ENCODE measurements at places on chromosomes 5 and 9. TPM values are rescaled to one million over a fixed set of nuclear protein-coding genes. Genes with fewer than 3 reads are reported as not detected.
A peak's percentile ranks its signal among the peaks of the same experiment; 100 is the strongest.

Gene CCDC180
- total RNA-seq: 15.1 TPM

Gene C7
- not detected for total RNA-seq

Gene ENTREP1
- not detected for total RNA-seq

GRCh38 chr9:73151653-73152542, at the start of gene ANXA1:
Gene ANXA1 (plus strand): TSS chr9:73151865. CDS start chr9:73158536, 6,671 bp downstream.
- H3K4me1 ChIP-seq: peaks cover 14% of the 10 kb centered on the region
- H3K4me3 ChIP-seq: peak within 1 kb of the TSS; percentile 54
- H3K36me3 ChIP-seq: peaks cover 4% of the 10 kb centered on the region
- H3K27ac ChIP-seq: peak within 1 kb of the TSS; percentile 76

GRCh38 chr5:115180165-115180709, 10.5 kb upstream of the TRIM36 start:
- H3K27me3 ChIP-seq: peaks cover 76% of the 10 kb centered on the region
- peak; percentile 41 for DNase-seq
- H3K4me3 ChIP-seq: peak overlapping the region; percentile 47

GRCh38 chr5:180810959-180811622, 8.5 kb upstream of the MGAT1 start:
- peak overlapping the region; percentile 97 for H3K27ac ChIP-seq
- H3K4me3 ChIP-seq: peak overlapping the region; percentile 76
- peaks cover 47% of the 10 kb centered on the region for H3K4me1 ChIP-seq
- DNase-seq: no peak
- no peaks in the 10 kb centered on the region for H3K36me3 ChIP-seq
- H3K27me3 ChIP-seq: no peaks in the 10 kb centered on the region

GRCh38 chr5:143174714-143175398, 228.6 kb downstream of the NR3C1 start:
- no peaks in the 10 kb centered on the region for H3K4me1 ChIP-seq
- H3K27ac ChIP-seq: no peak overlapping the region
- no peak overlapping the region for H3K4me3 ChIP-seq
- peaks cover 4% of the 10 kb centered on the region for H3K36me3 ChIP-seq

DNA sequence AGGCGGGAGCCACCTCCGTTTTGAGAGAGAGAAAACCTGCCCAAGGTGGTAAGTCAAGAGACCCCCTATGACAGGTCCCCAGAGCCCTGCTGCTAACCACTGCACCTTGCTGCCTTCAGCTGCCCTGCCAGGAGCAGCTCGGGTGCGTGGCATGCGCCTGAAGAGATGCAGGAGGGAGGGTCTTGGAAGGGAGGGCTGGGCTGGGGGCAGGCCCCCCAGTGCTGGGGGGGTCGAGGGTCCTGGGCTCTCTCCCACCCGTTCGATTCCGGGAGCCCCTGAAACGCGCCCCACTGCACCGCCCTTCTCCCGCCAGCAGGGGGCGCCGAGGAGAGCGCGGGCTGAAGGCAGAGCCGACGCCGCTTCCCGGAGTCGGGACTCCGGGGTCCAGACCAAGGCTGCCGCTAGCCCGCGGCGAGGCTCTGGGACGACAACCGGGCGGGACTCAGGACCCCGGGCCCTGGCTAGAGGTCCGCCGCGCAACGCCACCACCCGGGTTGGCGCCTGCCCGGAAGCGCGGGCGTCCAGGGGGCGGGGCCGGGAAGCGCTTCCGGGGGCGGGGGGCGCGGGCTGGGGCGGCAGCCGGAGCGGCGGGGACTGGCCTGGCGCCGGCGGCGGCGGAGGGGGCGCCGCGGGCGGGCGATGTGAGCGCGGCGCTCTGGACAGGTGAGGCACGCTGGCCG, at the start of gene ZBTB34:
TSS of gene ZBTB34 (plus strand) at position 563 of the 680 bp plus-strand sequence. CDS start 18,761 bp downstream, outside the sequence.
- H3K36me3 ChIP-seq: peaks cover 6% of the 10 kb centered on the region
- H3K4me1 ChIP-seq: peaks cover 24% of the 10 kb centered on the region
- H3K27ac ChIP-seq: peak within 1 kb of the TSS; percentile 77
- peak within 1 kb of the TSS; percentile 65 for H3K4me3 ChIP-seq

DNA sequence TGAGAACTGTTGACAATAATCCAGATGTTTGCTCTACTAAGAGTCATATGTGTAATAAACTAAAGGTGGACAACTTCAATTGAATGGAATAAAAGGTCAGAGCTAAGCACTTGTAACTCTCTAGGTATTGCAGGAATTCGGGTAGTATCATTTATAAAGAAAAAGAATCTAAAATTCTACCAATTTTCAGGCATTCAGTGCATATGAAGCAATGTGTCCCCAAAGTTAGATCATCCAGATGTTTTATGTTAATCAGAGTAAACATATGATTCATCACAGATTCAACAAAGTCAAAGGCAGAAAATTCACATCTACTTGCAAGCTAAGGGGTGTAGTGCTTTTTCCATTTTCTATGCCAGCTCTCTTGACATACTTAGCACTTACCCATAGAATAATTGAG, 477.1 kb downstream of the PDE4D start:
- H3K4me3 ChIP-seq: no peak overlapping the region
- no peak for DNase-seq
- no peaks in the 10 kb centered on the region for H3K4me1 ChIP-seq
- no peaks in the 10 kb centered on the region for H3K36me3 ChIP-seq

DNA sequence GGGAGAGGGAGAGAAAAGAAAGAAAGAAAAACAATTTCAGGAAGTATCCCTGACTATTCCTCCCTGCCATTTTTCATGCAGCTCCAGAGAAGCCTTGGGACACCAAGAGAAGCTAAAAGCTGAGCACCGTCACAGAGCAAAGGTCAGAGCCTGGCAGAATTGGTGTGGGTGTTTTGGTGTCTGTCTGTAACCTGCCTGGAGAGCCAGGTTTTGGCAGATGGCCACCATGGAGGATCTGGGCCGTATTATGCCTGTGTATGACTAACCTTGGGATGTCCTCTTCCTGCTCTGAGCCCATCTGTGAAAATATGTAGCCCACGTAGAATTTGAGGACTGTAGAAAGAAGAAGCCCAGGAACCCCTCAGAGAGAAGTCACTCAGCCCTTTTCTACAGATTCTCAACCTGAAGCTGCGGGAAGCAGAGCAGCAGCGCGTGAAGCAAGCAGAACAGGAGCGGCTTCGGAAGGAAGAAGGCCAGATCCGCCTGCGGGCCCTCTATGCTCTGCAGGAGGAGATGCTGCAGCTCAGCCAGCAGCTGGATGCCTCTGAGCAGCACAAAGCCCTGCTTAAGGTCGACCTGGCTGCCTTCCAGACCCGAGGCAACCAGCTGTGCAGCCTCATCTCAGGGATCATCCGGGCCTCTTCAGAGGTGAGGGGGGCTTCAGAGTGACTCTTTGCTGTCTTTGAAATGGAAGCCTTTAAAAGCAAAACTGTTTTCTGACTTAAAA, 18.8 kb downstream of the GLE1 start:
- H3K4me1 ChIP-seq: no peaks in the 10 kb centered on the region
- DNase-seq: peak; percentile 15
- H3K27ac ChIP-seq: no peak overlapping the region
- peaks cover 63% of the 10 kb centered on the region for H3K36me3 ChIP-seq
- no peaks in the 10 kb centered on the region for H3K27me3 ChIP-seq

GRCh38 chr5:109998208-109998607, 308.5 kb downstream of the MAN2A1 start:
- no peak overlapping the region for H3K27ac ChIP-seq
- no peaks in the 10 kb centered on the region for H3K27me3 ChIP-seq
- H3K4me1 ChIP-seq: no peaks in the 10 kb centered on the region
- DNase-seq: no peak
- H3K4me3 ChIP-seq: no peak overlapping the region
- H3K36me3 ChIP-seq: no peaks in the 10 kb centered on the region

DNA sequence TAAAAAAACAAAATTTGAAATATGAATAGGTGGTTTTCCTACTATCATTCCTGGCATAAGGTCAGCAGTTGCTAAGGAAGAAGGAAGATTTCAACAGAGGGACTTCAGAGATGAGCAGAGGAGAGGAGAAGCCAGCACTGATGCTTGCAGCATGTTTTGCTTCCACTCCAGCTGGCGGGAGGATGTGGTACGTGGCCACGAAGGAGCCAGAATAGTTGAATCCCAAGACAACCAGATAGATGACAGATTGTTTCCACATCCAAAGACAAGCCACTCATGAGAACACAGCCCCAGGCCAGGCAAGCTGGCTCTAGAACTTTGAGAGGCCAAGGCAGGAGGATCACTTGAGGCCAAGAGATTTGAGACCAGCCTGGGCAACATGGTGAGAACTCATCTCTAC, 15.1 kb downstream of the TIMD4 start:
- DNase-seq: no peak
- no peak overlapping the region for H3K4me3 ChIP-seq
- peaks cover 3% of the 10 kb centered on the region for H3K4me1 ChIP-seq
- no peaks in the 10 kb centered on the region for H3K36me3 ChIP-seq
- no peaks in the 10 kb centered on the region for H3K27me3 ChIP-seq
- H3K27ac ChIP-seq: no peak overlapping the region

GRCh38 chr5:10602031-10602806, 38.3 kb downstream of the ANKRD33B start:
- no peaks in the 10 kb centered on the region for H3K36me3 ChIP-seq
- no peak for DNase-seq
- H3K4me1 ChIP-seq: peaks cover 4% of the 10 kb centered on the region
- H3K27ac ChIP-seq: no peak overlapping the region
- no peaks in the 10 kb centered on the region for H3K27me3 ChIP-seq
